ENCODE measurements at places on chromosomes 12 and 14.

- DNase-seq: no peak
These were observed 206.9 kb downstream of the TMEM132D start for GRCh38 chr12:129696926-129697325.

DNA sequence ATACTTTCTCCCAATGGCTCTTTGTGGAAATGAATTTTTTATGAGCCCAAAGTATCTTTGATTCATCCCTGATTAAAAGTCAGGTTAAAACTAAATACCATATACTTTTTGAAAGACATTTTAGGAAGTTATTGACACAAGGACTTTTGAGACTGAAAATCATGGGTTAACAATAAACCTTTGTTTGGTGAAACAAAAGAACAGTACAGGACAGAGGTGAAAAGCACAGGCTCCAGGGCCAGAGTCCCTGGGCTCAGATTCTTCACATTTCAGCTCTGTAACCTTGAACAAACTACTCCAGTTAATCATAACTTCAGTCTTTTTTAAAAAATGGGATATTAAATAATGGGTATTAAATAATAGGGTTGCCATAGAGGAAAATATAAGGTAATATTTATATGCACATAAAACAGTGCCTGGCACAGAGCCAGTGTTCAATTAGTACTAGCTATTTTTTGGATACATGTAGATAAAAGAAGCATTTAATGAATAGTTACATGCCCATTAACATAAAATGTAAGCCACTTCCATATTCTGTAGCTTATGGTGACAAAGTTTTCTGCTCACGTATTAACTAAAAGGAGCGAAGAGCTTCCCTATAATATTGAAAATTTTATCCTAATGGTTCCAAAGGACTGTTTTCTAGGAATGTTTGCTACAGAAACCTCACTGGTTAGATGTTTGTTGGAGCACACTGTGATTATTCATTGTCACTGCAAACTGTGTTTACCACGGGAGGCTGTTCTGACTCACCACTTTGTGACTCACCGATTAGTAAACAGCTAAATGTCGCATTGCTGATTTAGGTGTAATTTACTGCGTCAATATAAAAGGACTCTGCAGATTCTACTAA lies 255.4 kb downstream of the DAD1 start:
- no peak for DNase-seq

- DNase-seq: no peak
These were observed 22.8 kb downstream of the GNG2 start for GRCh38 chr14:51883232-51883631.

DNA sequence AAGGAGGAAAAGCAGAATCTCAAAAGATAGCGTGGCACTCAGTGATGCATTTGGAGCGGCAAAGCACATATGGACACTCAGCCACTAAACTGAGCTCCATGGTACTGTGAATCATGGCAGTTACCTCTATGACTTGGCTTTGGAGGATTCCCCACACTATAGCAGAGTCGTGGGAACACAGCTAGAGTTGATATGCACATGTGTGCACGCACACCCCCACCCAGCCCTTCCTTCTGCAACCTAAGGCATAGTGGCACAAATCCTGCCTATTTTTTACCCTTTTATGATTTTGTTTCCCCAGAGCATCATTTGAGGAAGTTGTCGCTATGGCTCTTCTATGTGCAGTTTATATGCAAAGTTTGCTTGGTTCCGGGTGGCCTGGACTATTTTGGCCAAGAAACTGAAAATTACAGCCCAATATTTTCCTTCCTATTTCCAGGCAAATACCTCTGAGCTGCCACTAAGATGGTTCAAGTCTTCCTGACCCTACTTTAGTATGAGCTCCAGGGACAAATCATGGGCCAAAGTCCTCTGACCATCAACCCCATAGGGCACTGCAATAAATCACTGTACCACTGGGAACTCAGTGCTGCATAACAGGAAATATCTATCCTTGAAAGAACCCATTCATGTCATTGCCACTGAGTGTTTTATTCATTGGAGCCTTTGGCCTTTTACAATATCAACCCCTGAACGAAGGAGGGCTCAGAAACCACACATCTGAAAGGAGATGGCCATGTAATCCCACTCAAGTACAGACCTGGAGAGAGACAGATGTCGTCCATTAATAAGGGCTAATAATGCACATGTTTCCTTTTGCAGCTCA lies 177.5 kb downstream of the EGLN3 start:
- no peak for DNase-seq

DNA sequence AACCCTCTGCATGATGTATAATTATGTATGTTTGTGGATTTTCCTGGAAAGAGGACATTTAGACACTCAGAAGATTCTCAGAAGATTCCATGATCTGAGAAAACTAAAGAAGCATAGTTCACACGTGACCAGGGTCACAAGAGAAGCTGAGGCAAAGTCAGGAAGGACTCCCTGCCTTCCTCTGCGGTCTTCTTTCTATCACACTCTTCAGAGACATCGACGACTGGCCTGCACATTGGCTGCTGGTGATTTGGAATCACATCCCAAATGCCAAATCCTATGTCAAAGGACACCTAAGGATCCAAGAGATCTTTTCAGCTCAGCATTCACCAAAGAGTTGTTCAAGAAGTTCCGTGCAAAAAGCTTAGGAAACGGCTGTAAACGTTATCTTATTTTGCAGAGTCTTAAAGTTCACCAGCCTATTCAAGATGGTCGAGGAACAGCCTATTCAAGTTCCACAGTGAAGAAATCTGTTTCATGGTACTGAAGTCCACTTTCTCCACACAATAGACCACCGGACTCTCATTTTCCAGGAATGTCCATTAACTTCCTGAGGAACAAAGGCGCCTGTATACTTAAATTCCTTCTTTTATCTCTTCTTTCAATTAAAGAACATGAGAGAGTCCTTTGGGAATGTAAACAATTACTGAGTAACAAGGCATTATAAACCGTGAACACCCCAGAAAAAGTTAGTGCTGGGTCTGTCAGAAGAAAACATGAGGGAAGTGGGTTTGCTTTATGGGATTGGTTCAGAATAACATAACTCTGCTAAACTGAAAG lies 42.1 kb downstream of the IGF1 start:
- DNase-seq: no peak

- no peak for DNase-seq
These were observed 142.5 kb upstream of the LMNTD1 start for GRCh38 chr12:25695574-25695973.

DNA sequence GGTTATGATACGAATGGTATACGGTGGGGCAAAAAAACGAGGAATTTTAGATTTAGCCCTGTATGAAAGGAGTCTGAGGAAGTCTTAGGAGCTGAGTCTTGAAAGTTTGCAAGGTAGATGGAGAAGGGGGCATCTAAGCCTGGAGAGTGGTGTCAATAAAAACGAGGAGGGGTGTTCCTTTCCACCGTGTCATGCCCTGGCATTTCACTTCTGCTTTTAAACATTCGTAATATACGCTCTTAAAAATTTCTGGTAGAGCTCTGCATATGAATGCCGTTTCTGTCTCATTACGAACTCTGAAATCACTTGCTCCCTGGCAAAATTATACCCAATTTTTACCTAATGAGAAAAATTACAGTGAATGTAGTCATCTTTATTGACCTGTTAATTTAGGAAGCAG lies 170.2 kb downstream of the ERC1 start:
- DNase-seq: no peak

- DNase-seq: no peak
These were observed 262.5 kb downstream of the FOXG1 start for GRCh38 chr14:29028973-29029582.

GRCh38 chr14:49954171-49954631 lies 61.3 kb downstream of the ARF6 start:
- no peak for DNase-seq

GRCh38 chr12:12467688-12468261 lies 94.9 kb downstream of the DUSP16 start:
- DNase-seq: no peak

- no peak for DNase-seq
These were observed 26.4 kb downstream of the APAF1 start for GRCh38 chr12:98671459-98671858.

- DNase-seq: no peak
These were observed 392.3 kb downstream of the MED13L start for GRCh38 chr12:115885040-115885690.

GRCh38 chr12:117977373-117977772 lies 8.6 kb upstream of the KSR2 start:
- DNase-seq: no peak

DNA sequence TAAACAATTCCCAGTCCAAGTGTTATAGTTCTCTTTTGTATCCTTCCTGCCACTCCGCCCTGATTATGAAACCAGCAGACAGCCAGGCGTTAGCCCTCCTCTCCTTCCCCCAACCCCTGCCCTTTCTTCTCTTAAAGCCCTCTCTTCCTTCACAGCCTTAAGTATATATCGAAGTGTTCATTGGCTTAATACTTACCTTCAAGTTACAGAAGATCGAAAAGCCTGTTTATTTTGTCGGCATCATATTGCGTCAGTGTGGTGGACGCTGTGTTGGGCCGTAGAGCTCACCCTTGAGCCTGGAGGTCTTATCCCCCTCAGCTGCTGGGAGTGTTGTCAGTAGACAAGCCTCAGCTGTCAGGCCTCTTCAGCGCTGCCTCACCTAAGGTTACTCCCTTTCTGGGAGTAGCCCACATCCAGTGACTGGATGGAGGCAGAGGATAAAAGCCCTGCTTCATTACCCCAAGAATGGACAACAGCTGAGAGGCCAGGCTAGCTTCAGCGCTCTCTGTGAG lies 36.2 kb downstream of the CMAS start:
- no peak for DNase-seq

- DNase-seq: no peak
These were observed 1.2 kb downstream of the CPSF6 start for GRCh38 chr12:69240631-69240995.

GRCh38 chr14:97539884-97540283 lies 742.7 kb downstream of the VRK1 start:
- DNase-seq: no peak

GRCh38 chr14:68682166-68683103 lies 110.4 kb downstream of the ZFP36L1 start:
- no peak for DNase-seq

- DNase-seq: no peak
These were observed 20.2 kb upstream of the KRT8 start for GRCh38 chr12:52924764-52925716.

DNA sequence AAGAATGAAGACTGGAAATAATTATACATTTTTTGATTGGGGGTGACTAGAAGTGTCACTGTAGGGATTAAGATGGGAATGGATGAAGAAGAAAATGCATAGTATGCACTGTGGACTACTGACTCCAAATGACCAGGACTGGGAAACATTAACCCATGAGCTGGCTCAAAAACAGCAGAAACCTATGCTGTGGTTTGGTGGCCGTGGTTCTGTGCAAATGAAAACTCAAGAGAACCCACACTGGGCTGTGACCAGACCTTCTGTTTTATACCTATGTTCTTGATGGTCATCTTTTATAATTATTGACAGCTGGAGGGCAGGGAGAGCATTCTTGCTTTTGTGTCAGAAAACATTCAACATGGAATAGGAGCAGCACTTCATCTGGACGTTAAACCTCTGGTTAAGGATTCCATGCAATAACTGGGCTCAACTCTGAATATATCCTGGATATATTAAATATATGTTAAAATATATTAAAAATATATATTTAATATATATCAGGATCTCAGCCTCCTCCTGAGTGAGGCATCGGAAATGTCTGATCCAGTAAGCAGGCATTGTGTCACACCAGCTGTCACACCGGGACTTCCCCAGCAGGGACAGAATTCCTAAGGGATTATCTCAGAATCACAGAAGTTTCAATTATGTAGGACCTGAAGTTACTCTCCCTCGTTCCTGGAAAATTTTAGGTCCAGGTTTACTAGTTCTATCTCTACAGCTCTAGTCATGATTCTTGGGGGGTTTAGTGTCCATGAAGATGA lies 48.5 kb downstream of the BBS10 start:
- DNase-seq: no peak

DNA sequence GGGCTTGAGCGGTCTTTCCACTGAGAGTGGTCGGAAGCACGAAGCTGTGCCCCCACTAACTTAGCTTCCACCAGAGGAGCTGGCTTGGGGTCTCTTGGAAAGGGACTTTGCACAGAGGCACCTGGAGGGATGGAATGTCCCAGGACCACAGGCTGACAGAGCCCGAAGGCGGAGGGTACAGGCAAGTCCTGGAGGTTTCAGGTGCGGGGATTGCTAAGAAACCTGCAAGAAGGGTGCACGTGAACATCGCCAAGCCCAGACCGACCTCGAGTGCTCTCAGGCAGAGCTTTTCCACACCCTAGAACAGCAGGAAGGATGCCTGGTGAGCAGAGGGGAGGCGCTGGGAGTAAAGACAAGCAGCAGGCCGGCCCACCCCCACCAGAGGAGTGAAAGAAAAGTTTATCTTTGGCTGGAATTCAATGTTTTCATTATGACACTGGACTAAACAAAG lies 61.6 kb downstream of the SERPINA3 start:
- no peak for DNase-seq

- DNase-seq: no peak
These were observed 55.1 kb downstream of the NUMB start for GRCh38 chr14:73403181-73403752.

DNA sequence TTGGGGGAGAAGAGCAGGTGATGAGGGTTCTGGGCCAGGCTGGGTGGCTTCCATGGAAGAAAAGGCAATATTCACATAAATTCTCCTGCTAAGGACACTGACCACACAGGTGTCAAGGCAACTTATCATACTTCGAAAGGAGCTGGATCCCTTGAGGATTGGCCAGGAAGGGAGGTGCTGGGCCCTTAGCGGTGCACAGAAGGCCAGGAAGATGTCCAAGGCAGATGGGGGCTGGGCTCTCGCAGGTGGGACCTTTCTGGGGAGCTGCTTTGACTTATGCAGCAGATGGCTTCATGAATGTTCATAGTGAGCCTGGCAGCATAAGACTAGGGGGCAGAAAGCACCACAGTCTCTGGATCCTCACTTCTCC lies 3.9 kb downstream of the CD63 start:
- no peak for DNase-seq

DNA sequence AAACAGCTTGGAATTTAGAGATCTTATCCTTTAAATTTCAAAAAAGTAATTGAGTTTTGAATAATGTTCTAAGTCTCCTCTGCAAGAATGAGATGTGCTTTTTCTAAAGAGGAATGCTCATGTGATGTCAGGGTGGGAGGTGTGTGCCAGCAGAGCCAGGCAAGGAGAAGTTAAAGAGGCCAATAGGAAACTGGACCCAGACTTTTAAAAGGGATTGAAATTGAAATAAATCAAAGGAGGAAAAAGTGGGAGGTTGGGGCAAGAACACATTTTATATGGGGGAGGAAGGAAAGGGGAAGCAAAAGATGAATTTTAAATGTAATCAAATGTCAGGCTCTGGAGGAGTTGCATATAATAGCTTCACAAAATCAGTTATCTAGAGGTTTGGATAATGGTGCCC lies 126.1 kb downstream of the FIGNL2 start:
- DNase-seq: no peak

- DNase-seq: no peak
These were observed 7.9 kb downstream of the HDAC7 start for GRCh38 chr12:47811581-47812484.
